Calu3 (cell line): ENCODE measurements at places on chromosomes 2 and 18. TPM values are rescaled to one million over a fixed set of nuclear protein-coding genes. Genes with fewer than 3 reads are reported as not detected.
A peak's percentile ranks its signal among the peaks of the same experiment; 100 is the strongest.

Gene RUFY4
- total RNA-seq: 0.21 and 2.6 TPM in 2 replicates

Gene LRRTM4
- total RNA-seq: not detected in 2 replicates

GRCh38 chr2:85034158-85034557 lies 63.2 kb downstream of the KCMF1 start:
- no peak for DNase-seq

DNA sequence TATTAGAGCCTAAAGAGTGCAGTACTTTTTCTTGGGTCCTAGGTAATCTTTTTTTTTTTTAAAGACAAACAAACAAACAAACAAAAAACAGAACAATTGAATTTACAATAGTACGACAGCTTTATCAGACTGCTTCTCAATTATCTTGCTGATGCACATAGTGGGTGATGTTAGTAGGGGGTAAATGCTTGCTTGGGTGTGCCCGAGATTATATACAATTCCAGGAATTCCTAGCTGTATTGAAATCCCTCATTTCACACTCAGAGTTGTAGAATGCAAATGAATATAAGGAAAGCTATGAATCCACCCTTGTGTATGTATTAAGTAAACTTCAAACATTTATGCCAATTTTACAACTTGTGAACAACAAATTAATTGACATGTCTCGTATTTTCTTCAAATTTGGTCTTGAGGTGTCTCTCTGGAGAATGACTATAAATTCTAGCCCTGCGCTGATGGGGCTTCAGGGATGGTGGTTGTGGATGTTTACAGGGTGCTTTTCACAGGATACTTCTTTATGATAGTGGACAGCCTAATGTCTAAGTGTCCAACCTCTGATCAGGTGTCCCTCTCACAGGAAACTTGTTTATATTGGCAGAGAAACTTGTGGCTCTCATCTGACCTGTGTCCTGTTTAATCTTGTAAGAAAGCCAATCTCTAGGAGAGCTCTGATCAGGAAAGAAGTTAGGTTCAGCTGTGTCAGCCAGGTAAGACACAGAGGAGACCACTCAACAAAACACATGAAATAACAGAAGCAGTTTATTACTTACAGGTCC lies 61.9 kb upstream of the SLC39A10 start:
- DNase-seq: no peak

DNA sequence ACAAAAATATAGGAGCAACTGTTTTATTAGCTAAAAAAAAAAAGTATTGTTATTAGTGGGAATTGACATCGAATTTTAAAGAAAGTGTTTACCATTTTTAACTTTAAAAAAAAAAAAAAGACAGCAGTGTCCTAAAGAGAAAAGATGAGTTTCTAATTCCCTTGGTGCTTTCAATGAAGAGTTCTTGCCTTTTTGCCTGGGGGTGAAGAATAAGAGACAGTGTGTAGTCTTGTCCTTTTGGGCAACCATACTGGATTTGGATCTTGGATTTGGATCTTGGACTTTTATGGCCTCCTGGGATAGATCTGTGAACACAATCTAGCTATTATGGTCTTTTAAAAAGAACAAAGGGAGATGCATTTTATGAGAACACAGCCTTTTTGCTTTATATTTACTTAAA lies 60.2 kb upstream of the GLS start:
- DNase-seq: no peak

- no peak for DNase-seq
Observed at GRCh38 chr2:182920631-182921056, 54.2 kb upstream of the FRZB start.

GRCh38 chr18:23067236-23067635 lies 68.0 kb upstream of the CABLES1 start:
- no peak for DNase-seq

- peak; percentile 6 for DNase-seq
Observed at GRCh38 chr2:12556762-12557161, 160.0 kb upstream of the TRIB2 start.
